ENCODE measurements at places on chromosomes 16 and 17. TPM values are rescaled to one million over a fixed set of nuclear protein-coding genes. Genes with fewer than 3 reads are reported as not detected.
A peak's percentile ranks its signal among the peaks of the same experiment; 100 is the strongest.

GRCh38 chr16:4395055-4395726 is 21.2 kb downstream of the CORO7 start:
- DNase-seq: no peak

GRCh38 chr17:27793168-27793905 is 7.0 kb downstream of the NOS2 start:
- DNase-seq: no peak

- no peak for DNase-seq
These were observed 142.3 kb downstream of the PMP22 start for GRCh38 chr17:15122857-15123256.

The PLLP gene
- total RNA-seq: 1.3 TPM

GRCh38 chr16:81796035-81796434 is 16.9 kb downstream of the PLCG2 start:
- no peak for DNase-seq

- DNase-seq: no peak
These were observed 37.4 kb upstream of the NDRG4 start for GRCh38 chr16:58462499-58462996.

- no peak for DNase-seq
These were observed 6.8 kb upstream of the ANKS4B start for GRCh38 chr16:21226749-21227148.

DNA sequence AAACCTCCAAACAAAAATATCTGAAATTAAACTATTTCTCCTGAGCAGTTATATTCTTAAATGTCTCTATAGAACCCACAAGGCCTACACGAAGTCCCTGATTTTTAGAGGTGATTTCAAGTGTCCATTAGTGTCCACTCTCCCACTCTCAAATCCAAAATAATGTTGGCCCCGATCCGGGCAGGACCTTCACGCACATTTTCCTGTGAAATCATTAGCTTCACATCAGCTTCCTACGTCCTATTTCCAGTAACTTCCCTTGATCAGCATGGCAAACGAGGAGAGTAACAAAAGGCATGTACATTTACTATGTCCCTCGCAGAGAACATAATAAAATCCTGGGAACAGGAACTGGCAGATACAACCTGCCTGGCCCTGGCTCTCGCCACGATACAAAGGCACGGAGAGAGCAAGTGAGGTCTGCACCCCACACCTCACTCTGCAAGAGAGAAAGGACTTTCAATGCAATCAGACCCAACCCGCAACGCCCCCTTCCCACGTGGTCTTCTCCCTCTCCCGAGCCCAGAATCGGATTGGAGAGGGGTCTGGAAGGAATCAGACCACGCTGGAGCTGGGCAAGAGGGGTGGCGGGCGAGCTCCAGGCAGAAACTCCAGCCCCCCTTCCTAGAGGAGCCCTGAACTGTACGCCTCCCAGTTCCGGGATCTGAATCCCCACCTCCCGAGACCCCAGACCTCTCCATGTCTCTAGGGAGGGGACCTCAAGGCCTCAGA is 17.5 kb upstream of the C17orf78 start:
- peak; percentile 68 for DNase-seq

DNA sequence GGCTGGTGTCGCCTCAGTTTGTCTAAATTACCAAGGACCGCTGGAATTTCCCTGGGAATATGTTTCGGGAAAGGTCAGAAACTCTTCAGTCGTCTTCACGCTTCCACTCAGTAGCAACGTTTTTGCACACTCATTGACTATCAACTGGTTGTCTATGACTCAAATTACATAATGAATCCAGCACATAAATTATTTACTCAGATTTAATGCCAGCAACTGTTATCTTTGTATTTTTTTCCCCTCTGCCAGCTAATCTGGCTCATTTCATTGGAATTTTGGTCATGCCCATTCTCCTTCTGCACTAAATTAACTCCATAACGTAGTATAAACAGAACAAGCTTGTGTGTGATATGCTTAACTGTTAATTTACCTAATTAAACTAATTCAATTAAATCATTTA is 372.7 kb upstream of the ZFHX3 start:
- DNase-seq: no peak

DNA sequence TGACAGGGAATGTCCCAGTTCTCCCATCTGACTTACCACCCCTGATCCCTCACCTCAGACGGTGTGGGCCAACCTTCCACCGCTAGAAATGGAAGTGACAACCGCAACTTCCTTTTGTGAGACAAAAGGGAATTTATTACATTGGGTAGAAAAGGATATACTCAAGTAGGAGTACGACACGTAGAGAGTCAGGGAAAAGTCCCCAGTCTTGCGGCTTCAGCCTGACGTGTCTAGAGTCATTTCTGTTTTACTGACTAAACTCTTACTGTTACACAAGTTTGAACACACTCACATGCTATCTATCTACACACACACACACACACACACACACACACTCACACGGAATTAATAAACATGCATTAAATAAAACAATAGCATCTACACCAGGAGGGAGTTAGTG is 178.9 kb downstream of the COPRS start:
- DNase-seq: no peak

- no peak for DNase-seq
These were observed 6.0 kb downstream of the CIITA start for GRCh38 chr16:10883004-10883403.

DNA sequence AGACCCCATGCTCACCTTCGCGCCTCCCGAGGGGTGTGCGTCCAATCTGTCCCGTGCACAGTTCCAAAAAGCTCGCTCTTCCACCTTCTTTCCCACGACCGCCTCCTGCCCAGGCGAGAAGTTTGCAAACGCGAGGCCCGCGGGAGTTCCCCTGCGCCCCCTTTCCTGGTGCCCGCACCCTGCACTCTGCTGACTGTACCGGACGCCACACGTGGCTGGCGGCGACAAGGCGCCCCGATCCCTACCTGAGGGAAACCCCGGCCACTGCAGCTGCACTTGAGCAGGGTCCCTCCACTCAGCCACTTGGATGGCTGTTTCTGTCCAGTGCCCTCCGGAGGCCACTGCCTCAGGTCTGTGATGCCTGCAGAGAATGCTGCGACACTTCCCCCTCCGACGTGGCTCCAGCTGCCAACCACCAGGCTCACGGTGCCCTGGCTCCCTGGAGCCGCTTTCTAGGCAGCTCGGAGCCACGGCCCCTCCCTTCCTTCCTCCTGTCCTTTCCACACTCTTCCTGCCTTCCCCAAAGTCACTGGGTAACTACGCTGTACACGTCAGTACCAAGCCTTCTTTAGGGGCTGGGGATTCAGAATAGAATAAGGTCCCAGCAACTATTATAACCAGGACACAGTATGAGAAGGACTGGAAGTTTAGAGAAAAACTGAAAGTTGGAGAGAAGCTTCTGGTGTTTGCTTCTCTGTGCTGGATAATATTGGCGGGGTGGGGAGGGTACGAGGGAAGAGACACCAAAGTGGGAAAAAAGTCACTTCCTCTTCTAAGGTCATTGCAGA is at the start of gene MLKL:
TSS of gene MLKL (minus strand) at position 425 of the 788 bp plus-strand sequence. CDS start 5,105 bp downstream, outside the sequence.
- peak; percentile 80 for DNase-seq

GRCh38 chr17:80835816-80836657 is 155.6 kb upstream of the CHMP6 start:
- DNase-seq: no peak

GRCh38 chr16:89098767-89099430 is 5.2 kb downstream of the ACSF3 start:
- no peak for DNase-seq

The SCIMP gene
- total RNA-seq: not detected

GRCh38 chr17:4502466-4503154 is 3.9 kb downstream of the SPNS2 start:
- DNase-seq: no peak

DNA sequence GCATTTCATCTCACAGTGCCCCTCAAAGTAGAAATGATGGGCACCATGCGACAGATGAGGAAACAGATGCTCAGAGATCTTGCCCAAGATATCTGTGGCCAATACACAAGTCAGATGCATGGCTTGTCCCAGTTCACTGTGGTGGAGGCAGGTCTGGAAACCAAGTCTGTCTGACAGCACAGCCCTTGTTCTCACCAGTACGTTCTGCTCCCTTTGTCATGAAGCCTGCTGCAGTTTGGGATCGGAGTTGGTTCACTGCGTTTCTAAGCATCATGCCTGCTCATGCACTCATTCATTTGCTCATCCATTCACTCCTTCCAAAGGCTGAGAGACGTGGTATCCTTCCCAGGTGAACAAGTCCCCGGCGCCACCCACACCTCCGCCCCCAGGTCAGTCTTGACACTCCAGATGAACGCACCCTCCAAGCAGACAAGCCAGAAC is 27.2 kb upstream of the MEAK7 start:
- DNase-seq: no peak

The ABCC11 gene
- total RNA-seq: 0.40 TPM

DNA sequence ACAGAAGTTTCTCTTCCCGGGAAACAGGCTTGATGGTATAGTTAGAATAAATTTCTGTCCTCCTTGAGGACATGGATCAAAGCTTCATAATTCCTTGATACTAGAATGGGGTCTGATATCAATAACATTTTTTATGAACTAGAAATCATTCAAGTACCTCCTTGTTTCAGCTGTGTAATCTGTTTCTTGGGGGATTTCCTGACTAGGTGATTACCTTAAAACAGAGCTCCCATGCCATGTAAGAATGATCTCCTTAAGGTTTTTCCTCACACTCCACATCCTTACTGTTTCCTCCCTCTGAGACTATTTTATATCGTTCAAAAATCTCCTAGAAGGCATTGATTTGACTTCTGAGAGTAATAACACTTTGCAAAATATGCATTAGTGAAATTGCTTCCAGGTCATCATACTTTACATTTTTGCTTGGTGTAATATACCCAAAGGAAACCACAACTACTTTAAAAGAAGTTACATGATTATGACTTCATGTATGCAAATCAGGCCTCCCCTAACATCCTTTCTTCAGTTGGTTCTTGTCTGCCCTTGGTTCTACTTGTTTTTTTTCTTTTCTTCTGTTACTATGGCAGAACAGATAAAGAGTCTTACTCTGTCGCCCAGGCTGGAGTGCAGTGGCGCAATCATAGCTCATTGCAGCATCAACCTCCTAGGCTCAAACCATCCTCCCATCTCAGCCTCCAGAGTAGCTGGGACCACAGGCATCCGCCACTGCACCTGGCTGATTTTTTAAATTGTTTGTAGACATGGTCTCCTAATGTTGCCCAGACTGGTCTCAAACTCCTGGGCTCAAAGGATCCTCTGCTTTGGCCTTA is 388.8 kb downstream of the ZFHX3 start:
- DNase-seq: no peak

The CRHR1 gene
- not detected for total RNA-seq
